ENCODE measurements at places on chromosomes 3 and 15. TPM values are rescaled to one million over a fixed set of nuclear protein-coding genes. Genes with fewer than 3 reads are reported as not detected.

DNA sequence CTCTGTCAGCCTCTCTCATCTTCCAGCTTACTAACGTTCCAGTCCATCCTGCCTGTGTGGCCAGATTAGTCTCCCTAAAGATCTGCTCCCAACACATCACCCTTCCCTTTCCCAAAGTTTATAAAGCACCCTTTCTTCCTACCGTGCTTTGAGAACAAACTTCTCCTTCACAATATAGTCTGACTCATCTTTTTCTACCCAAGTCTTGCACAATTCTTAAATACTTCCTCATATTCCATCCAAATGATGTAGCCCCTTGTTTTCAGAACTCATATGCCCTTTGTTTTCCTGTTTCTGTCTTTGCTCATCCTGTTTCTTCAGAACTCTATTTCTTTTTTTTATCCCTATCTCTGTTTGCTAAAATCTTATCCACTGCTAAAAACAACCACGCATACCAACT lies 326.8 kb downstream of the MFSD1 start:
- peak; percentile 74 for DNase-seq

The IQCF6 gene
- not detected for total RNA-seq

The LMLN gene
- 4.7 TPM for total RNA-seq

- no peak for DNase-seq
Measured at GRCh38 chr3:141391298-141391990, 23.1 kb downstream of the ZBTB38 start.

Measured in bronchial epithelial cell (primary cell).